ENCODE measurements at places on chromosomes 3 and 15.

DNA sequence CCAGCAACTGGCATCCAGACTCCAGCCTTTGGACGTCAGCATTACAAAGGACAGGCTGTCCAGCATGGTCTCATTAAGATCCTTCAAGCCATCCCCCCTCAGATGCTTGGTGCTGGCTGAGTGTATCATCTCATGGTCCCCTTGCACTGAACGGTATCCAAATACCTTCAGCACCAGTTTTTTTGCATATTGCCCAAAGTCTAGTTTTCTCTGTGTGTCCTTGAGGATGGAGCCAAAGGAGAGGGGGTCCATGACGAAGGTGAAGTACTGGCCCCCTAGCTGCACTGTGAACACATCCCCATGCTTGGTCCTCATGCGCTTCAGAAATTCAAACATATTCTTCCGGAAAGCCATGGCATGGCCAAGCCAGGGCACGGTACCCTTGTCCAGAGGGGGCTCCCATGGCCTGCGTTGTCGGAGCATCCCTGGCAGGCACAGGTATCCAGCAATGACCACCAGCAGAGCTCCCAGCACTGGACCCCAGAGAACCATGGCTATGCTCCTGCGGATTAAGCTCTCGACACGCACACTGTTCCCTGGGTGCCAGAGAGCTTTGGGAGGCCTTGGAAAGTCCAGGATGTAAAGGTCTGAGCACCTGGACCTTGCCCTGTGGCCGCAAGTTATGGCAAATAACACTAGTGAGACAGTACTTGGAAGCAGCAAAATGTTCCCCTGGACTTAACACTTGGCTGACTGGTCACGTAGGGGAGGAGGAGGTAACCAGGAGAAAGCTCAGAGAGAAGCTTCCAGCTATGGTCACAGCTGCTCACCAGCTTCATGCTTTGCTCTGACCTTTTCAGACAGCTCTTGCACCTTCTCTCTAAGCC, at the start of gene CYP8B1:
Gene CYP8B1 (minus strand): TSS at position 555 of the 827 bp plus-strand sequence. CDS start 63 bp downstream, at position 492.
- DNase-seq, result no peak

DNA sequence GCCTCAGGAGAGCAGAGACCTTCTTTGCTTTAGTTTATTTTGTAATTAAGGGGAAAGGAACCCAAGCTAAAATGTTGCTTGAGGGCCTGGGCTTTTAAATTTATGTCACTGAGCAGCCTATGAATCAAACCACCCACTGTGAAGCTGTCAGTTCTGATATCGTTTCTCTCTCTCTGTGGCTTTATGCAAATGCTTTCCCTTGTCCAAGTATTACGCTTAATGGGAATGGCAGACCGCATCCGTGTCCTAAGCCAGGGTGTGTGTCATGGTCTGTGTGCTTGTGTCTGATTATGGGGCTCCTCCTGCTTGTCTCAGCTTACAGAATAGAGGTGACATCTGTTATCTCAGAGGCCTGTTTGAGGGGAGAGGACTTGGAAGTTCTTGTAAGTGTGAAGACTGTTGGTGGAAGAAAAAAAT, 82.4 kb downstream of the EBLN2 start:
- peak; percentile 86 for DNase-seq

DNA sequence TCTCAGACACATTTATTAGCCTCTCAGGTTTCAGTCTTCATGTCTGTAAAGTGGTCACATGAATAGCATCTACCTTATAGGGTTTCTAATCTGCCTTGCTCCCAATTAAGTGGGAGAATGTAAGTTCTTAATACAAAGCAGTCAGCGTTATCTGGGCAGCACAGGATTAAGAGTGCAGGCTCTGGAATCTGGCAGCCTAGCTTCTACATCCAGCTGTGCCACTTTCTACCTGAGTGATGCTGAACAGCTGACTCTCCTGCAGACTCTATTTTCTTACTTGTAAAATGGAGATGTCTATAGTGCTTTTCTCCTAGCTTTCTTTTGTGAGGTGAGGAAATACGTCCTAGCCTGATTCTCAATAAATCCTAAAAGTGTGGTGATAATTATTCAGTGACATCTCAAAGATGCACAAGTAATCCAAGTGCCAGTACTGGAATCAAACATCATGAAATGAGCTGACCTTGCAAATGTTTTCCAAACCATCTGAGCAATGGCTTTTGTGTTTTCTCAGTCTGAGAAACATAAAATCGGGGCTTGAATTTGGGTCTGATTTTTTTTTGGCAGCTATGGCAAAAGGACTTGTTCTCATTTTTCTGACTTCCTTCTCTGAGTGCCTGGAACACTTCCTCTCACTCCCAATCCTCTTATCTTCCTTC, 232.2 kb upstream of the FEZF2 start:
- no peak for DNase-seq

GRCh38 chr3:12822725-12823373, 18.5 kb downstream of the RPL32 start:
- DNase-seq, result peak; percentile 79

DNA sequence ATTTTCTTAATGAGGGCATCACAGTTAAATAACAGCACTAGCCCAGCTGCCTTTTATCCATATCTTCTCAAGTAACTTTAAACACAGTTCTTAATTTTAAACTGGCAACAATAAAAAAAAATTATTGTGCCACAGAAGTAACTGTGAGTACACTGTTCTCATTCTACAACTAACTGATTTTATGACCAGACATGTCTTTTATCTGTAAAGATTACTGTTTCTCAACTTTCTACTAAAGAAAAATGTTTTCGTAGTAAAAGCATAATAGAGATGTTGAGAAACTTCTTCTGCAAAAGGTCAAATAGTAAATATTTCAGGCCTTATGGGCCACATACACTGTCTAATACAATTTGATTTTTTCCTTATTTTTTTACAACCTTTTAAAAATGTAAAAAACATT, 32.0 kb downstream of the PLOD2 start:
- DNase-seq, result no peak

DNA sequence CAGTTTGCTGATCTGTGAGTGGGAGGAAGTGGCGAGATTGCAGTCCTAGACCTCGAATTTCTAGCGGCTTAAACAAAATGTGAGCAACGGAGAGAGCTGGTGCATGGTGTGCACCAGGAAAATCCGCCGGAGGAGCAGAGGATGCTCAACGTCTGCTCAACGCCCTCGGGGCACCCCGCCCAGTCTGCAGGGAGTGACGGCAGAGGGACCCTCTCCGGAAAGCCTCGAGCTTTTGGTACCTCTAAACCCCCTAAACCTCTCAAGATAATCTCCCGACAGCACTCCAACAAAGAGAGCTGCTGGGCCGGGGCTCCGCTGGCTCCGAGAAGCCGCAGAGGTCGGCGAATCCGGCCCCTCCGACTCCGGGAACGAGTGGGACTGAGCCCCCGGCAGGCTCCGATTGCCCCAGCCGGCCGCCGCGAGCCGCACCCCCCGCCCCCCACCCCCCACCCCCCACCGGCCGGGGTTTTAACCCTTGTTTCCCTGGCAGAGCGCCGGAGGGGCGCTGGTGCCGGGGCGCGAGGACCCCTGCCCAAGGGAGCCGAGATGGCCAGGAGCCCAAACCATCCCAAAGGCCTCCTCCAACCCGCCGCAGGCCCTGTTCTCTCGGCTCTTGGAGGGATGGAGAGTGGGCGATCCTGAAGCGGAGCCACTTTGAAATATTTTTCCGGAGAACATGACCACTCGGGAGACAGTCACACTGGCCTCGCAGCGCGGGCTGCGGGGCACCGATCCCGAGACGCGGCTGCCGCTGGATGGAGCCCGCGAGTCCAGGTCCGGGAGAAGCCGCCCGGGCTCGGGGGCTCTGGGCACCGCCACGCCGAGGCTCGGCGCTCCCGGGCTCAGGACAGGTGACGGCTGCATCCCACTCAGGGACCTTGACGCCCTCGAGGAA, 1.5 kb downstream of the MEGF11 start:
- DNase-seq, result peak; percentile 66

DNA sequence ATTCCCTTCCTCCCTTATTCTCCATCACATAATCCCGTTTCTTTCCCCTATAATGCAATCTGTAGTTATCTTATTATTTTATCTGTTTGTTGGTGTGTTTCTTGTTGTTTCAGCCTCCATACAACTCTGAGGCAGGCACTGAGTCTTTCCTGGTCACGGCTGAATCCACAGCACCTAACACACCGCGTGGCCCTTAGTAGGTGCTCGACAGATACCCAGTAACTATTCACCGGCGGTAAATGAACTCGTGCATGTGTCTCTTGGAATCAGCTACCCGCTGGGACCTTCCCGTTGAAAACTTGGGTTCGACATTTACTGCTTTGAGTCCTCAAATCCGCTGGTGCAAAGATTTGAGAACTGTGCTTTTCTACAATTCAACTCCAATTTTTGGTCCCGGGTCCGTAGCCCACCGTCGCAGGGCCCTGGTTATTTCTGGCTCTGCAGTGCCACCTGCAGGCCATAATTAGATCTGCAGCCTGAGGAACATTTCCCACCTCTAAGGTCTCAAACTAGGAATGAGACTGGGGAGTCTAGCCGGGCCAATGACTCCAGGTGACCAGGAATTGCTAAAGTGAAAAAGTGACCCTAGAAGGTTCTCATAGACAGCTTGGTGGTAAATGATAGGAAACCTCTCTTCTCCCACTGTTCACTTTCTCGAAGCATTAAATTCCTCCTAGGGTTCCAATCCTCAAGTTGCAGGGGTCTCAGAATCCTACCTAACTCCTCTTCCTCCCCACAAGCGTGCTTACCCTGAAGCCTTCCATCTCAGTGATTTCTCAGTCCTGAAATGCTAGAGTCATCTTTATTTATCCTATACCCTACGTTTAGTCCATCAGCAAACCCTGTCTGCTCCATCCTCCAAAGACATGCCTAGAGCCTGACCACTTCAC, 40.0 kb upstream of the TRH start:
- DNase-seq, result peak; percentile 61

All from hematopoietic multipotent progenitor cell treated with erythropoietin and hydrocortisone succinate and interleukin-3 and kit ligand, for 4 days (in vitro differentiated cells).